ENCODE measurements at places on chromosomes 12 and 14. TPM values are rescaled to one million over a fixed set of nuclear protein-coding genes. Genes with fewer than 3 reads are reported as not detected.

TESPA1 gene
- total RNA-seq: 0.83 TPM

OR4Q2 gene
- not detected for total RNA-seq

CLSTN3 gene
- 26.0 TPM for total RNA-seq

STAC3 gene
- 2.5 TPM for total RNA-seq

KRT72 gene
- not detected for total RNA-seq

RBP5 gene
- not detected for total RNA-seq
